ENCODE measurements at places on chromosomes 6 and 20.

GRCh38 chr6:7532821-7533220, 8.7 kb upstream of the DSP start:
- DNase-seq, result no peak

GRCh38 chr6:113591896-113592827, 265.0 kb upstream of the MARCKS start:
- peak; percentile 63 for DNase-seq

DNA sequence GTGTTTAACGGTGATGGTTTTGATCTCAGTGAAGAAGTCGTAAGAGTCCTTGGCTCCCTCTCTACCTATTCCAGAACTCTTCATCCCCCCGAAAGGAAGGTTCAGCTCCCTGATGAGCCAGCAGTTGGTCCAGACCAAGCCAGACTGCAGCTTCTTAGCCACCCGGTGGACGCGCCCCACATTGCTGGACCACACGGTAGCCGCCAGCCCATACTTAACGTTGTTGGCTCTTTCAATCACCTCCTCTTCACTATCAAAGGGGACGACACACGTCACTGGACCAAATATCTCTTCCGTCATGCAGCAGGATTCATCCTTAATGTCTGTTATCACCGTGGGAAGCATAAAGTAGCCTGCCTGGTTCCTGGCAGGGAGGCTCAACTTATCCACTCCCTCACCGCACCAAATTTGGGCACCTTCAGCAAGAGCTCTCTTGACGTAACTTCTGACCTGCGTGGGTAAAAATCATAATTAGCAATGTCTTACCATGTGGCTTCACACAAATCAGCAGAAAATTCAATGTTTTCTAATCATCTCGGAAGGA, 31.4 kb downstream of the ALDH8A1 start:
- no peak for DNase-seq

DNA sequence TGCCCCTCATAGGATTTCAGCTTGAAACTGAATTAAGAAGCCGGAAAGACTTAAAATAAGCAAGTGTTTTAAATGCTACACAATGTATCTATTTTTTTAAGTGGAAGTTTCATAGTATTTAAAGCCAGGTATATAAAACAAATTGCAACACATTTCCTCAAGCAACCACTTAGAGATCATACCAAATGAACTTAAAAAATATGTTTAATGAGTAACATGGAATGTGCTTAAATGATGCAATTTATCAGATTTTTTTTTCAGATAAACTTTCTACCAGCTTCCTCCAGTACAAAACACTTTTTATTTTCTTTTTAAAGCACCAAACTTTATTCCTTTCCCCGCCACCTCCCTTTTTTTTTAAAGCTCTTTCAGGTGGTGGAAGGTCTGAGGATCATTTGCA, 534.3 kb downstream of the BMP2 start:
- DNase-seq, result no peak

- peak; percentile 2 for DNase-seq
Observed at GRCh38 chr6:75349262-75349984, 64.8 kb upstream of the TMEM30A start.

DNA sequence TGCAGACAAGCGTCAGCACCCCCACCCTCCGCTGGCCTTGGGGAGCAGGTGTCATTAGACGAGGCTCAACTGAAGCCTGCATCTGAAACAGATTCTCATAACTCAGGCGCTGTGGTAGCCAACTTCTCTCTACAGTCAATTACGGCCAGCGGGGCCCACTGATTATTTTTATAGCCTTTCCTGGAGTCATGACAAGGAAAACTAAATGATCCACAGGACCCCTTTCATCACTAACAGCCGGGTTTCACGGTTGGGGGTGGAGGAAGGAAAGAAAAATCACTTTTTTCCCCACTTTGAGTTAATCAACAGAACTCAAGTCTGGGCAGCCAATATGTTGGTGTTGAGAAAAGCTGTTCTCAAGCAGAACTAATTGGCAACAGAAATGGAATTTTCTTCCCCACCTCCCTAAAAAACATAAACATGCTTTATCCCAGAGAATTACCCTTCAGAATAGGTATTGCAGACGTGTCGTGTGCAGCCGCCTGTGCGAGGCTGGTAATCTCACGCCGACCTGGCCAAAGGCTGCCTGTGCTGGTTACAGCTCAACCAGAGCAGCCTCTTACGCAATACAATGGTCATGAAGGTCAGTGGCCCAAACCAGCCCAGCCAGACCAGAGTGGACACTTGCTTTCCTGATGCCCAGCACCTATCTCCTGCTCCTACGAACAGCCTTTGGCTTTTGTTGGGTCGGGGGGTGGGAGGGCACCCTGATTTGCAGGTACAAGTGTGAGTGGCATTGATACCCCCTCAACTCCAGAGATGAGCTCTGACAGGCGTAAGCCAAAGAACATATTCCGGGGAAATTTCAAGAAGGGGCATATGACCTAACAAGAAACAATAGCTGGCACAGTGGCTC, 11.0 kb downstream of the RIPOR3 start:
- no peak for DNase-seq

DNA sequence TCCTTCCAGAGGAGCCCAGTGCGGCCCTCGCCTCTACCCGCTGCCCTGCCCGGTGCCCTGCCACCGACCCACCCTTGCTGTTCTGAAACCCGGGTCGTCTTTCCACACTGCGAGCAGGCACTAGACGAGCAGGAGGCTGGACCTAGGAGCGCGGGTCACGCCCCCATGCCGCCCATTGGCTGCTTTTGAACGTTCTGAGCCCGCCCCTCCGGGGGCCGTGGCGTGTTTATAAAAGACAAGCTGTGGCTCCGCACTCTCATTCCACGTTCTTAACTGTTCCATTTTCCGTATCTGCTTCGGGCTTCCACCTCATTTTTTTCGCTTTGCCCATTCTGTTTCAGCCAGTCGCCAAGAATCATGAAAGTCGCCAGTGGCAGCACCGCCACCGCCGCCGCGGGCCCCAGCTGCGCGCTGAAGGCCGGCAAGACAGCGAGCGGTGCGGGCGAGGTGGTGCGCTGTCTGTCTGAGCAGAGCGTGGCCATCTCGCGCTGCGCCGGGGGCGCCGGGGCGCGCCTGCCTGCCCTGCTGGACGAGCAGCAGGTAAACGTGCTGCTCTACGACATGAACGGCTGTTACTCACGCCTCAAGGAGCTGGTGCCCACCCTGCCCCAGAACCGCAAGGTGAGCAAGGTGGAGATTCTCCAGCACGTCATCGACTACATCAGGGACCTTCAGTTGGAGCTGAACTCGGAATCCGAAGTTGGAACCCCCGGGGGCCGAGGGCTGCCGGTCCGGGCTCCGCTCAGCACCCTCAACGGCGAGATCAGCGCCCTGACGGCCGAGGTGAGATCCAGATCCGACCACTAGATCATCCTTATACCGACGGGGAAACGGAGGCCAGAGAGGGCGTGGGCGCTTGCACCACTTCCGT, at the start of gene ID1:
ID1 (plus strand) TSS at position 259 of the 871 bp plus-strand sequence; CDS start at position 358, 99 bp downstream.
- DNase-seq, result peak; percentile 99

GRCh38 chr6:78781001-78781400, 86.3 kb upstream of the IRAK1BP1 start:
- DNase-seq, result no peak

- DNase-seq, result no peak
Observed at GRCh38 chr6:74362391-74362790, 666.4 kb downstream of the CD109 start.

GRCh38 chr6:106512048-106512967, 117.0 kb downstream of the RTN4IP1 start:
- DNase-seq, result peak; percentile 29

- DNase-seq, result no peak
Observed at GRCh38 chr6:12523726-12524125, 192.8 kb upstream of the PHACTR1 start.

- no peak for DNase-seq
Observed at GRCh38 chr6:18410412-18410811, 23.3 kb downstream of the RNF144B start.

DNA sequence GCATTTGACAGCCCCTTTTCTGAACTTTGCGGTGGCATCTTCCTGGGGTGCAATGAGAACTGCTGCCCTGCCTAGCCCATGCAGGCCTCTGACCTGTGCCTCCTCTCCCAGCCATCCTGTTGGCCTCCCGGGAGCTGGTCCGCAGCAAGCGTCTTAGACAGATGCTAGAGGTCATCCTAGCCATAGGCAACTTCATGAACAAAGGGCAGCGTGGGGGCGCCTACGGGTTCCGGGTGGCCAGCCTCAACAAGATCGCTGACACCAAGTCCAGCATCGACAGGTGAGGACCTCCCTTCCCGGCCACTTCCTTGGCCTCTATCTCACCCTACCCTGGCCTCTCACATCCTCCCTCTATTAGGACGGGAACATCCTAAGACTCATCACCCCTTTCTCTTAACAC, 37.6 kb downstream of the MOCS1 start:
- no peak for DNase-seq

- peak; percentile 28 for DNase-seq
Observed at GRCh38 chr6:122770835-122771601, 8.5 kb upstream of the FABP7 start.

DNA sequence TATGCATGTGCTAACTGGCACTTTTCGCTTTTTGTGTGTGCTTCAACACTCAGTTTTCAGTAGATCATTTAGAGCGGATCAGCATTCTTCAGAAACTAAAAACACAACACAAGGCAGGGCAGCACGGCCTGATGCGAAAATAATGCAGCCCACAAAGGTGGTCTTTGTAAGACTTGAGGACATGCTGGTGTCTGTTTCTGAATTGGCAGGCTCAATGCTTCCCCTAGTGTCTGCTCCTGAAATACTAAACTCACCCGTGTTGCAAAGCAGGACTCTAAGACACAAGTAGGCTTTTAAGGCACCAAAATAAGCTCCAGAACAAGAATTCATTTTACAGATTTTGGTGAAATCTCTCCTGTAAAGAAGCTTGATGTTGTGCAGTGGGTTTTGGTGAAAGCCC, 676.5 kb downstream of the TENT5A start:
- peak; percentile 0 for DNase-seq

GRCh38 chr20:8801686-8802085, 267.2 kb upstream of the PLCB4 start:
- DNase-seq, result no peak

GRCh38 chr20:6212903-6213302, 90.1 kb upstream of the FERMT1 start:
- no peak for DNase-seq

DNA sequence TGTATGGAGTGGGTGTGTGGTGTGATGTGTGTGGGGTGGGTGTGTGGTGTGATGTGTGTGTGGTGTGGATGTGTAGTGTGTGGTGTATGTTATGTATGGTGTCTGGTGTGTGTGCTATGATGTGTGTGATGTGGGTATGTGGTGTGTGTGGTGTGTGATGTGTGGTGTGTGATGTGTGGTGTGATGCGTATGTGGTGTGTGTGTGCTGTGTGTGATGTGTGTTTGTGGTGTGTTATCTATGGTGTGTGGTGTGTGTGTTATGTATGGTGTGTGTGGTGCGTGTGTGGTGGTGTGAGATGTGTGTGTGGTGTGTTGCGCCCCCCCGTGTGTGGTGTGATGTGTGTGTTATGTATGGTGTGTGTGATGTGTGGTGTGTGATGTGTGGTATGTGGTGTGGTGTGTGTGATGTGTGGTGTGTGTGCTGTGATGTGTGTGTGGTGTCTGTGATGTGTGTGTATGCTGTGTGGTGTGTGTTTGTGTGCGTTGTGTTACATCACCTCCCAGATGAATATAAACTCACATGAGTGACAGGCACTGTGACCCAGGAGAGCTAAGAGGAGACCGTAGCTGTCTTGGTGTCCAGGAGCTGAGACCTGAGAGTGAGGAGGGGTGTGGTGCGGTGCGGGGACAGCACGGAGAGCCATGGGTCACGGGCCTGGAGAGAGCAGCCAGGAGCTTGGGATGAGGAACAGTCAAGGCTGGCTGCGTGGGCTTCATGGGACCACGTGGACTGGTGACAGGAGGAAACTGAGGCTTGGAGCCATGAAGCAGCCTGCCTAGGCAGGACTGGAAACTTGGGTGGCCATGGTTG, 8.8 kb downstream of the DLGAP4 start:
- DNase-seq, result no peak

DNA sequence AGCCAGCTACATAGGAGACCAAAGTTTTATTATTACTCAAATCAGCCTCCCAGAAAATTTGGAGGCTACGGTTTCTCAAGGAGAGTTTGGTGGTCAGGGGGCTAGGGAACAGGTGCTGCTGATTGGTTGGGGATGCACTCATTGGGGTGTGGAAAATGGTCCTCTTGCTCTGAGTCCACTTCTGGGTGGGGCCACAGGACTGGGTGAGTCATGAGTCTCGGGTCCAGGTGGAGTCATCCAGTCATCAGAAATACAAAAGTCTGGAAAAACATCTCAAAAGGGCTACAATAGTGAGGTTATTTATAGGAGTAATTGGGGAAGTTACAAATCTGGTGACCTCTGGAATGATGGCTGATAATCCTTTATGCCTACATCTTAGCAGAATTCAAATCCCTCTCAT, 54.3 kb upstream of the SLC22A16 start:
- no peak for DNase-seq

- peak; percentile 53 for DNase-seq
Observed at GRCh38 chr20:23337312-23337711, 13.3 kb upstream of the NXT1 start.

DNA sequence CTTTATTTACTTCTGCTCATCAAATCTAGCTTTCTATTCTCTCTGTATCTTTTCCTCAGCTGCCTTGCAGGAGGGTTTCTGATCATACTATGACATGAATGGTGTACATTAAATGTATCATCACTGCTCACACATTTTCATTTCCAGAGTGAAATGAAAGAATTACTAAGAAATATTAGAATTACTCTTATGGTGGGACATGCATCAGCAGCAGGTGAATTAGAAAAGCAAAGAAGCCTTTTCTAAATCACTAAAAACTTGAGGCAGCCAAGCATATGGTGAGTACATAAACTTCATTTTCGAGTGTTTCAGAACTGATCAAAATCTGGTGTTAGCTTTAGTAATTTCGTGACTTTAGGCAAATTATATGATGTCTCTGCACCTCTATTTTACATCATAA, 23.6 kb downstream of the IL17A start:
- no peak for DNase-seq

DNA sequence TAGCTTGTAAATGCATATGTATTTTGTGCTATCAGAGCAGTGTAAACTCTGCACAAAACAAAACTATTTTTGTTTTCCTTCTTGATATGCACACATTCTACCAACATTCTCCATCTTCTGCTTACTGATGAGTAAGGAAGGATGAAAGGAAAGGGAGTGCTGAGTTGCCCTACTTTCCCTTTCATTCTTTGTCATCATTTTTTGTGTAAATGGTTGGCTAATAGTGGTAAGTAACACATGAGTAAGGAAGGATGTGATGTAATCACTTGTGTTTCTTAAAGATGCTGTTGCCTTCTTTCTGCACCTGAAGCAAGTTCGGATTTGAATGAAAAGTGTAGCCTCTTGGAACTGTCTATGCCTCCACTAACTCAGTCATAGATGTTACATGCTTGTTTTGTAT, 4.6 kb upstream of the REV3L start:
- no peak for DNase-seq
